Globus pallidus (tissue), 1 donor: ENCODE measurements at places on chromosomes 6 and 20.

- no peak for DNase-seq
Observed at GRCh38 chr20:20251836-20252235, 116.1 kb upstream of the INSM1 start.

DNA sequence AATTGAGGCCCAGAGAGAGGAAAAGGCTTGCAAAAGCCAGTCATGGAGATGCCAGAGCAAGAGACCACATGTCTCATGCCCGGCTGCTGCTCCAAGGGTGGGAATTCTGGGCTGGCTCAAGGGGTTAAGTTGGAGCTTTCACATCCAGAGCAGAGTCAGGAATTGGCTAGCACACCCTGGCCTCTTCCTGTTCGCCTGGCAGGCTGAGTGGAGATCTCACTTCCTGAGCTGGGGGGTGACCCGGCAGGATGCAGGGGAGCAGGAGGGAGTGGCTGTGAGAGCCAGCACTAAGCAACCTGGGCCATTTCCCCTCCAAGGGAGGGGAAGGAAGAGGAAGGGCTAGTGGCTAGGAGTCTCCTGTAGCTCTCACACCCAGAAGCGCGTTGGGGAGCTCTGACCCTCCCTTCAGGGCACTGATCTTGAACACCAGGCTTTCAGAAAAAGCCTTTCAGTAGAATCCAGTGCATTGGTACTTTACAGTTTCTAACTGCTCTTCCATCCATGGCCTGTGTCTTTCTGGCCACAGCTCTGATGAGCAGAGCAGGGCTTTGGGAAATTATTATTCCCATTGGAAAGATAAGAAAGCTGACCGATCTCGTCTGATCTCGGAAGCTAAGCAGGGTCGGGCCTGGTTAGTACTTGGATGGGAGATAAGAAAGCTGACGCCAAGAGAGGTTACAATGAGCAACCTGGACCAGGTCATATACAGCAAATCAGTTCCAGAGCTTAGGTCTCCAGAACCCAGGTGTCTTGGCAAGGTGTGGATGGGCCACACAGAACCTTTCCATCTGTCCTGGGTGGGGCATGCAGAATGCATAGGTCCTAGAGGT lies 2.2 kb upstream of the CCM2L start:
- DNase-seq: no peak

- no peak for DNase-seq
Observed at GRCh38 chr20:40508821-40509220, 180.2 kb downstream of the MAFB start.

DNA sequence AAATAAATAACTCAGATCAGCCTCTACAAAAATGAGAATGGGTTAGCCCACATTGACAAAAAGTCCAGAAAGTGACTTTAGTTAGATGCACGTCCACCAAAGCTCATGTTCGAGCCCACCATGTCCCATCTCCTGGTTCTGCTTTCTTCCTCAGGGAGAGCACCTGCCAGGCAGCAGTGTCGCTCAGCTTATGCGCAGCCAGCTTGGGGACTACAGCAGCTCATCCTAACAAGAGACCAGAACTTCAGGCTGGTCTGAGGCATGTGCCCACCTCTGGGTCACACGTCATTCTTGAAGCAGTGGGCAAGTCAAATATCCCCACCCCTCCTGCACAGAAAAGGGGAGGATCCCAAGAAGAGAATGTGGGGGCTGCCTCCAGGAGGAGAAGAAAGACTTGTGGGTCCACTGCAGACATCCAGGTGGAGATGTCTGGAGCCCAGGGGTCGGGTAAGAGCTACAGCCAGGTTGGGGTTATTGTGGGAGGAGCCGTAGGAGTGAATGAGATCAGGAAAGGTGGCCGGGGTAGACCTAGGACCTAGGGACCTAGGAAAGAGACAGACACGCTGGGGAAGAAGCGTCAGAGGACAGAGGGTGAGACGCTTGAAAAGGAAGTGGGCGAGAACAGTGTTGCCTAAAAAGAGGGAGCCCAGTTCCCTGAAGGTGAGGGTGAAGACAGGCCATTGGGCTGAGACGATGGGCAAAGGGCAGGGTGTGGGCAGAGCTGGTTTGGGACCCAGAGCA lies 52.5 kb downstream of the SSR1 start:
- DNase-seq: no peak

DNA sequence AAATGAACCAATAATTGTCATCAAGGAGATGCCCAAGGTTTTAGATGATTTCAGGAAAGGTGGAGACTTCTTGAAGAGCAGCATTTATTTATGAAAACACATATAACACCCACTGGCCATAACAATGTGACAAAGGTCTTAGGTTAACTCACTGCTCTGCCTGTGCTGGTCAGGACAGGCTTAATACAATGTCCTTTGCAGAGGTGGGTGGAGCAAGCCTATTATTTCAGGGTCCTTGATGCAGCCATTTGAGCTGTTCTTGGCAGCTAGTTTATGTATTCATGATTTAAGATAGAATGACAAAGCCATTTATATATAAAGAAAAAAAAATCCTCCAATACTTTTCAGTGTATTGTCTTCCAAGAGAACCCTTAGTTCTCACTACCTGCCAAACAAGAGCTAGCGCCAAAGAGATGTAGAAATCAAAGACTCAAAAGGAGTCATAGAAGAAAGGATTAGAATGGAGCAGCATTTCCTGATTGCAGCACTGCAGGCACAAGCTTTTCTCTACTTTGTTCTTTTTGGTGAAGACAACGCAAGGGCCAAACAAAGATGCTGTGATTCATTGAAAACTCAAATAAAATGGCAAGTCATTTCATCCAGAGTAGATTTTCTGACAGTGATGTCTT lies 124.3 kb upstream of the TSHZ2 start:
- DNase-seq: no peak

DNA sequence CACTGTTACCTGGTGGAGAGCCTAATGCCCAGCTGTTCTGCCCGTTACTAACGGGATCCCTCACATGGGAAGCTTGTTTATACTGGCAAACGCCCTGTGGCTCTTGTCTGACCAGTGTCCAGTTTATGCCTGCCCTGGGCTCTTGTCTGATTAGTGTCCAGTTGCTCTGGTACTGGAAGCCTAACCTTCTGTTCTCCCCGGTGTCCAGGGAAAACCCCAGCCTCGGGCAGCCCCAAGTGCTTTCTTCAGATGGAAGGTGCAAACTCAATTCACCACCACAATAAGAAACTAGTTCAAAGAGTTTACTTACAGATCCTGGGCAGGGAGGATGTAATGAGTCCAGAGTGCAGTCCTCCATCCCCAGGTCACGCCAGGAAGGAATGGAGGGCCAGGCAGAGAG lies 148.4 kb downstream of the TBXT start:
- no peak for DNase-seq

- DNase-seq: no peak
Observed at GRCh38 chr6:158571826-158572652, 12.1 kb downstream of the TMEM181 start.

DNA sequence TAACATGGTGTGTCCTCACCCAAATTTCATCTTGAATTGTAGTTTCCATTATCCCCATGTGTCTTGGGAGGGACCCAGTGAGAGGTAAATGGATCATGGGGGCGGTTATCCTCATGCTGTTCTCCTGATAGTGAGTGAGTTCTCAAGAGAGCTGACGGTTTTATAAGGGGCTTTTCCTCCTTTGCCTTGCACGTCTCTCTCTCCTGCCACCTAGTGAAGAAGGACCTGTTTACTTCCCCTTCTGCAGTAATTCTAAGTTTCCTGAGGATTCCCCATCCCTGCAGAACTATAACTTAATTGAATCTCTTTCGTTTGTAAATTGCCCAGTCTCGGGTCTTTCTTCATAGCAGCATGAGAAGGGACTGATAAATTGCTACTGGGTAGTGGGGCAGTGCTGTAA lies 789.3 kb downstream of the FRK start:
- no peak for DNase-seq

GRCh38 chr6:72748759-72749158 lies 126.9 kb downstream of the KCNQ5 start:
- no peak for DNase-seq
